ENCODE measurements at places on chromosomes 1 and 21.

DNA sequence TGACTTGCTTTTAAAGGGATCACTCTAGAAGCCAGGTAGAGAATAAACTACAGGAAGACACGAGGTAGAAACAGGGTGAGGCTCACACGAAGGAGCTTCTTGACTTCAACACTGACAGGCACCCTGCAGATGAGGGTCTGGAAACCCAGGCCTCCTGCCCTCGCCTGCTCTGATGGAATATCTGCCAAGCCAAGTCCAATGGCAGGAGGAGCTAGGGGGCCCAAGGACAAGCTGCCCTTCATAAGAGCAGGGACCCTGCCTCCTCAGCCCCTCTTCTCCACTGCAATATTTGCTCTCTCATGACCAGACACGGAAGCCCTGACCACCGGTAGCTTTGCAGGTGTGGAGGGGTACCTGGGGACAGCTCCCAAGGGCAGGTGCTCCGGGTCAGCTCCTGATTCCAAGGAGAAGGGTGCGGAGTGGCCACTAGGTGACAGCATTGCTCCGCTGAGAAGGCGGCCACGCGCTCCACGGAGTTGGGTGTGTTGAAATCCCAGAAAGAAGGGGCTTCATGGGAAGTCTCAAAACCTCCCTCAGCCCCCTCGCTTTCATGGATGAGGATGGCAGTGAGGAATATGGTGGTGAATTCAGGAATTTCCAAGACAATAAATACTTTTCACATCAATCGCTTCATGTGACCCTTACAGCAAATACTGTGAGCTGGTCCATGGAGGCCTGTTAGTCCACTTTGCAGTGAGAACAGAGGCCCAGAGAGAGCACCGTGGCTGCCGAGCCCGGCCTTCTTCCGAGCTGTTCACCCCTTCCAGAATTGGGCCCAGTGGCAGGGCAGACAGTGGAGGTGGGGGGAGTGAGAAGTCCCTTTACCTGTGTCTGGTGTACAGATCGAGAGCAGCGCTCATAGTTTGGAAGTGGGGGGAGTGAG lies 33.2 kb upstream of the PAX7 start:
- no peak for DNase-seq

GRCh38 chr1:88609051-88609450 lies 75.0 kb upstream of the PKN2 start:
- DNase-seq: no peak

- DNase-seq: no peak
Measured at GRCh38 chr1:68375919-68376318, 73.8 kb downstream of the RPE65 start.

DNA sequence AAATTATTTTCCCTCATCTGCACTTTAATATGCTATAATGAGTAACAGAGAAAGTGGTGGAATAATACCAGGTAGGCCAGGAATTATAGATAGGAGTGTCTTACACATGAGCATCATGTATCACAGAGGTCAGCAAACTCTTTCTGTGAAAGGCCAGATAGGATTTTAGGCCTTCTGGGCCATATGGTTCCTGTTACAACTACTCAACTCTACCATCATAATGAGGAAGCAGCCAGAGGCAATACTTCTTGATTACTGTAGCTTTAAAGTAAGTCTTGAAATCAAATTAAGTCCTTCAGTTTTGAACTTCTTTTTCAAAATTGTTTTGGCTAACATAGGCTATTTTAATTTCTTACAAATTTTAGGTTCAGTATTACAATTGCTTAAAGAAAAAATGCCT lies 32.1 kb upstream of the IGSF3 start:
- DNase-seq: no peak

- DNase-seq: no peak
Measured at GRCh38 chr1:235502601-235503402, 1.4 kb downstream of the B3GALNT2 start.

Measured in esophagus squamous epithelium (tissue), 5 donors.